ENCODE measurements at places on chromosomes 4 and X.

DNA sequence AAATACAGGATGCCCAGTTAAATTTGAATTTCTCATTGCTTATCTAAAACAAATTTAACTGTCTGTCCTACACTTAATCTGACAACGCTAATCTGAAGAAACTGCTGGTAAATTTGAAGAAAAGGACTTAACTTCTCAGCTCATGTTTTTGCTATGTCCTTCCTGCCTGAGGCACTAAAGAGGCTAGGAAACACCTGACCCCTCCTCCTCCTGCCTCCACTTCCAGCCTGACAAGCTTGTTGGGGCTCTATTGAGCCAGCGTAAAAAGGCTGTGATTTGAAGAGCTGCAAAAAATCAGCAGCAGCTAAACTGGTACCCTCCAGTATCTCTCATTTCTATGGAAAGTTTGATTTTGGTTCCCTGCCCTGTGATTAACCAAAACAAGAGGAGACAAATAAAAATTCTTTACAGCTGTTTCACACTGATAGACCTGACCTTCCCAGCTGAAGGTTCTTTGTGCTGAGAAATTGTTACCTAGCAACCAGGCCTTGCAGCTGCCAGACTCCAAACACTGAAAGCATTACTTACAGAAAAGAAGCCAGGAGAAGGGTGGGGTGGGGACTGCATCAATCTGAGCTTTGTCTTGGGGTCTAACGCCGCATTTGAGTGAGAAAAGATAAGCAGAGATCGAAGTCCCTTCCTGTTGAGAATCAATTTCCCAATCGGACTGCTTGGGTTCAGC lies 35.0 kb downstream of the DCX start:
- no peak for DNase-seq

GRCh38 chr4:66609014-66609413 lies 936.3 kb downstream of the CENPC start:
- no peak for DNase-seq

- DNase-seq: no peak
Observed at GRCh38 chr4:120731561-120731960, 191.0 kb downstream of the PRDM5 start.

- no peak for DNase-seq
Observed at GRCh38 chr4:37960098-37960497, at the start of gene PTTG2. TSS of gene PTTG2 (plus strand) at chr4:37960398. CDS start at chr4:37960435, 37 bp downstream.

DNA sequence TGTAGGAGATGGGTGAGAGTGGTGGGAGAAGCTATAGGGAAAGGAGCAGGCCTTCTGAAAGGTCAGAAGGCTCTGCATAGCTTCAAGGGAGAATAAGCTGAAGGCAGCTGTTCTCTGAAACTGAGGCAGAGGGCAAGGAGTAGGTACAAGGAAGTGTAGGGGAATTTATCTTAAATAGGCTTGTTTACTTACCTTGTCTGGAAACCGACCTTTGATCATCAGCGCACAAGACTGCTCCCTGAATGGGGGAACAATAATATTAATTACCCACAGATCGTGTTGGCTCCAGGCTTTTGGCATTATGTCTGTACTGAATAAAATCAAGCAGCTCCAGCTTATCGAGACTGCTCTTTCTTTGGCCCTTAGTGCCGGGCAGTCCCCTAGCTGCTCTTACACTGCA lies 175.5 kb upstream of the MAGEB16 start:
- no peak for DNase-seq

DNA sequence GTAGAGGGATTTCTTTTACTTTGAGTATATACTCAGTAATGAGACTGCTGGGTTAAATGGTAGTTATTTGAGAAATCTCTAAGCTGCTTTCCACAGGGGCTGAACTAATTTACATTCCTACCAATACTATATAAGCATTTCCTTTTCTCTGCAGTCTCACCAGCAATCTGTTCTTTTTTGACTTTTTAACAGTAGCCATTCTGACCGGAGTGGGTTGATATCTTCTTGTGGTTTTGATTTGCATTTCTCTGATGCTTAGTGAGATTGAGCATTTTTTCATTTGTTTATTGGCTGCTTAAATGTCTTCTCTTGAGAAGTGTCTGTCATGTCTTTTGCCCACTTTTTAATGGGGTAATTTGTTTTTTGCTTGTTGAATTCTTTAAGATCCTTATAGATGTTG lies 43.3 kb downstream of the SPCS3 start:
- no peak for DNase-seq

DNA sequence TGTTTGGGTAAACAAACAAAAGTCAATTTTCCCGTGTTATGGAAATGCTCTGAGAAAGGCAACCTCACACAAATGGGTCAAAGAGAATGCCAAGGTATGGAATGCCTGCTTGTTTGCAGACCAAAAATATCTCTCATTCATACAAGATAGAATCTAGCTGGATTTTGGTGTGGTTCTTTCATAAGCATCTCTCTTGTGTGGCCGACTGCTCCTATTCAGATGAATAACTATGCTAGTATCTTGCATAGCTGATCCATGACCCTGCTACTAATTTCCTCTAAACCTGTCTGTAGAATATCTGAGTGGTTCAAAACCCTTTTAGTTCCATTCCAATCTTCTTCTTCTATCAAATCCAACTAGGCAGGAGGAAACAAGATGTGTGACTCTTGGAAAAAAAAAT lies 28.2 kb upstream of the SORBS2 start:
- DNase-seq: no peak

- DNase-seq: no peak
Observed at GRCh38 chrX:46716796-46717195, 42.1 kb downstream of the SLC9A7 start.

GRCh38 chr4:34486461-34487363 lies 1757.6 kb downstream of the ARAP2 start:
- no peak for DNase-seq

DNA sequence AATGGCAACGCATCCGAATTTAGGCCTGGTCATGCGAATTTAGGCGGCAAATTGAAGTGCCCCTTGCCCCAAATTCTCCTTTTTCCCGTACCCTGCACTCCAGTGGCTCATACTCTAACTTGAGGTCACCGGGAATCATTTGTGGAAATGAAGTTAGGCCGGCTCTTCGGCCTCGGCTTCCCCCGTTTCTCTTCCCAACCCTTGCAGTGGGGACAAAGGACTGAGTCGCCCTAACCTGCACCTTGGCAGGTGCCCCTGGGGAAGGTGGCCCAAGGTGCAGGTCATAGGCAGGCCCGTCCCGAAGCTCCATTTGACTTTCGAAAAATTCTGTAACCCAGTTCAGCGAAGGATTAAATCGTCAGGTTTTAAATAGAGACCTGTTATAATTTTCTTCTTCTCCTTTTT lies 811 bp downstream of the SRD5A3 start:
- DNase-seq: no peak

DNA sequence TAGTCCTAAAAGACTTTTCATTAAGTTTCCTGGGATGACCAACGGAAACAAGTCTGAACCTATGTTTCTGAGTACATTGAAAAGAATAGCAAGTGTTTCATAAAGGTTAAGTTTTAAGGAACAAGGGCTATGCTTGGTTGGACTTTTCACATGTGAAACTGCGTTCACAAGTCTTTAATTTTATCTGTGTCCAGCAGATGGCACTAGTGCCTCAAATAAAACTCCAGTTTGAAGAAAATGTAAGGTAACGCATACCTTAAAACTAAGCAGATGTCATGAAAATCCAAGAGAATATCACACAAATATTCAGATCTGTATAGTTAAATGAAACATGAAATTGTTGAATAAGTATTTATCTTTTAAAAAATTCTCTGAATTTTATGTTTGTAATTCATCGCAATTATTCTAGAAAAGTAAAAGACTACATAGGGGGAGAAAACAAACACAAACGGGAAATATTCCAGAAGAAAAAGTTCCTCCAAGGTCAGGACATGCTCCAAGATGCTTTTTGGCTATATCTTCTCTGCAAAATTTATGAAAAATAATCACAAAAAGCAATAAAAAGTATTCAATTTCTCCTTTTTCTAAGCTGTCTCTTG lies 89.6 kb upstream of the MAD2L1 start:
- no peak for DNase-seq

- no peak for DNase-seq
Observed at GRCh38 chr4:54231419-54231767, 2.3 kb downstream of the PDGFRA start.

- no peak for DNase-seq
Observed at GRCh38 chr4:104747635-104748034, 252.9 kb upstream of the CXXC4 start.

DNA sequence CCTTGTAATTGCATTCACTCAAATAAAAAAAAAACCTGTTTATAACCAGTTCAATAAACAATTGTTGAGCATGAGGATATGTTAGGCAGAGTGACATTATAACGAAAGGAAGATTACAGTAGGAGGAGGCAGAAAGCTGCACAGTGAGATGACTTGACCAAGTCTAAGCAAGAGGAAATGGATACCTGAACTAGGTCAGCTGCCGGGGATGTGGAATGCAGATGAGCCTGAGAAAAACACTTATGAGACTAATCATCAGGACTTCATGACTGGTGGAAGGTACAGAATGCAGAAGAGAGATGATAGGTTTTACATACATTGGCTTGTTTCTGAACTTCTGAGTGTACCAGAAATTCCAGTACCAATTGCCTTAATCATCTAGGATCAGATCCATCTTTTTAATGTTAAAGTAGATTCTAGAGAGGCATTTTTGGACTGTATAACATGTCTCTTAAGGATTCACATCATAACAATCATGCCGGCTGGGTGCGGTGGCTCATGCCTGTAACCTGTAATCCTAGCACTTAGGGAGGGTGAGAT lies 208.1 kb upstream of the PPP3CA start:
- no peak for DNase-seq

GRCh38 chrX:119240356-119240755 lies 4.3 kb downstream of the PGRMC1 start:
- DNase-seq: no peak

GRCh38 chr4:146123231-146123630 lies 52.3 kb upstream of the LSM6 start:
- no peak for DNase-seq

- no peak for DNase-seq
Observed at GRCh38 chrX:130772105-130772775, 130.8 kb downstream of the ENOX2 start.

DNA sequence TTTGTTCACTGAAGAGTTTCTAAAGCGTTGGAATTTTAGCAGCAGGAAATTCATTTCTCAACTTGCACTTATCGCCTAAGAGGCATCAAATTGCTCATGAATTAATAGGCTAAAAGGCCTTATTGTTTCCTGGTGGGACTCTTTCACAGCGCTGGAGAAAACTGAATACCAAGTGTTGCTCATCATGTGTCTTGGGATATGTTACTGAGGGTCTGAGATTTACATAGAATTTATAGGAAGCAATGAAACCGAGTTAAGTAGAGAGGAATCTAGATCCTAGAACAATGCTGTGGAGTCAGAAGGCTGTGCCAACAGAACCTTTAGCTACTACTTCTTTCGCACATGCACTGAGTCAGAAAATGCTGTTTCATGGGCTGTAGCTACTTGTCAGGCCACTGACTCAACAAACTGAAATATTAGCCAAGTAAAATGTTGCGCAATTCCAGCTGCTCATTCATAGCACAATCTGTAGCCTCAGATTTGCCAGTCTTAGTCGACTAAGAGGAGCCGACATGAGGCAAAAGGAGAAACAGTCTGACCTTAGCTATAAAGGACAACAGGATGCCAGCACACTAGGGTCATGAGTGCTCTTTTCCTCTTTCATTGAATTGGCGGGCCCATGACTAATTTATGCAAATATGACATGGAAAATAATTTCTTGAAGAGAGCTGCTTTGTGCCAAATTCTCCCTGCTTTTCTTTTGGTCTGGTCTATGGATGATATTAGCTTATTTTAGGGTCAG lies 35.9 kb upstream of the CXCL8 start:
- peak; percentile 51 for DNase-seq

- no peak for DNase-seq
Observed at GRCh38 chr4:119317990-119318389, 3.9 kb downstream of the FABP2 start.

DNA sequence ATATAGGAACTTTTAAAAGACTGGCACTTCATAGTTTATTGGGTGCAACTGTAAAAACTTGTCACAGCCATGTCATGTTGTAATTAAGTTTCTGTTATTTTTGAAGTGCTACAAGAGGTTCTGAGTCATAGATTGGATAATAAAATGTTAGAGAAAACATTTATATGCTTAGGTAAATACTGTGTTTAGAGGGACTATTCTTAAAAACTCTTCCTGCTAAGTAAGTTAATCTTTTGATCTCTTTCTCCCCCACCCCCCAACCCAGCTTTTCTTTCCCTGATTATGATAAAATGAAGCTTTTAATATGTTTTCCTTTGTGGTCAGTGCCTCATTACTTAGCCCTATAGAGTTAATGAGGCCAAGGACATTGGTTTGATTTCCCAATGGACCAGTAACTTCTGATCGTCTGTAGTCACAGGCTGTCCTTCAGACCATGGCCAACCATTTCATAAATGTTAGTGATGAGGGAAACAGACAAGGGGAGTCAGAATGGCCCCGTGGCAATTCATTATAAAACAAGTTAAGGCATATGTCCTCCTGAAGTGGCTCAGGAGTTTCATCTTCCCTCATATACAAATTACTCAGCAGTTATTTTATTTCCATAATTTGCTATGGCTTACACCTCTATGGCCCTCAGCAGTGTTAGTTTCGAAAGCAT lies 3.9 kb upstream of the PDLIM5 start:
- no peak for DNase-seq

DNA sequence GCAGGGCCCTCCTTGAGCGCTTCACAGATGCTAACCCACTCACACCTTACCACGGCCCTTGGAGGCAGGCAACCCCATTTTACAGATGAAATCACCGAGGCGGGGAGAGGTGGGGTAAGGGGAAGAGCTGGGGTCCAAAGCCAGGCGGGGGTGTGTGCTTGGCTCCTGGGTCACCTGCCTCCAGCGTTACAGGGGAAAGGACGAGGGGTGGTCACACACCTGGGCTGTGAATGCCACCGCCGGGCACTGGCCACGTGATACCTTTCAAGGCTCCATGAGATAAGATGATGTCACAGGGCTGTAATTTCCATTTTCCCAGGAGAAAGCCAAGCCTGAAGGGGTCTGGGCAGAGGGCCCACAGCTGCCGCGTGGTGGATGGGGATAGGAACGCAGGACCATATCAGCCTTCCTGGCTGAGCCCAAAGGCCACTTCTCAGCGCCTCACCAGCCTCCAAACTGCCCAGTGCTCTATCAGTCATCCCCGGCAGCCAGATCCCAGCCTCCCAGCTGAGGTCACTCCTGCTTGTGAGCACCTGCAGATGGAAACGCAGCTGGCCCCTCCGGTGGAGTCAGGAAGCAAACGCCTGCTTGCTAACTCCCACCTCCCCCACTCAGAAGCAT lies 62.4 kb upstream of the CRMP1 start:
- DNase-seq: no peak

- no peak for DNase-seq
Observed at GRCh38 chrX:148658115-148658730, 157.8 kb downstream of the AFF2 start.

GRCh38 chr4:177107288-177107921 lies 202.3 kb upstream of the NEIL3 start:
- DNase-seq: no peak

- no peak for DNase-seq
Observed at GRCh38 chr4:86586626-86587380, 7.3 kb upstream of the PTPN13 start.

DNA sequence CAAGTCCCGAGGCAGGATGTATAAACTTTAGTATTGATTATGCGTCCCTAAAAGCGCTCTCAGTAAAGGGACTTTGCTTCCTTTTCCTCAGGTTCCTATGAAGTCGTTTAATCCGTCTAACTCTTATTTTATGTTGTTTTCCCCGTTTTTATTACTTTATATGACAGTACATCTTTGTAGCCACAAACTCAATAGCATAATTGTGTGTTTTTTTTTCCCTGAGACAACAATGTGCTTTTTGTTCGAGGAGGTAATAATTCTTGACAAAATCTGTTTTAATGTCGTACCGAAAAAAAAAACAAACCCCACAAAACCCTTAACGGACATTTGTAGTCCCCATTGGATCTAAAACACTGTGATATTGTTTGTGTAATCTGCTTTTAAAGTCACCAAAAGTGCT lies 17.9 kb upstream of the PPP2R3B start:
- no peak for DNase-seq
